Stimulated activated CD4-positive, alpha-beta T cell treated with anti-CD3 and anti-CD28 coated beads, Interleukin-1b, Interleukin-23, amount 100 ng/mL, for 4 hours (primary cell): ENCODE measurements at places on chromosomes 7 and 10.

- no peak for DNase-seq
These were observed 35.0 kb downstream of the ENTPD1 start for GRCh38 chr10:95790982-95791381.

DNA sequence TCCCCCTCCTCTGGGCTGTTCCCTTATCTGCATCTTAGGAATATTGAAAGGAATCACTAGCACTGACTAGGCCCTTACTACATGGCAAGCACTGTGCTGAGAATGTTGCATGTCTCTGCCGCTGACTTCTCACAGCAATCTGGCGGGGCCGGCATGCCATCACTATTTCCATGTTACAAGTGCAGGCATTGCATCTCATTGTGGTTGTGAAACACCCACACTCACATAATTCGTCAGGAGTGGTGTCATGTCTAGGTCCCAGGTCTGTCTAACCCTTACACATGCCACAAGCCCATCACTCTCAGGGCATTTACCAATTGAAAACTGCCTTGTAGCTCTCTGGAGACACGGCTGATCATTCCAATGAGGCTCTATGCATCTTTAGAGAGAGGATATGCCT lies 8.5 kb upstream of the IL2RA start:
- no peak for DNase-seq

DNA sequence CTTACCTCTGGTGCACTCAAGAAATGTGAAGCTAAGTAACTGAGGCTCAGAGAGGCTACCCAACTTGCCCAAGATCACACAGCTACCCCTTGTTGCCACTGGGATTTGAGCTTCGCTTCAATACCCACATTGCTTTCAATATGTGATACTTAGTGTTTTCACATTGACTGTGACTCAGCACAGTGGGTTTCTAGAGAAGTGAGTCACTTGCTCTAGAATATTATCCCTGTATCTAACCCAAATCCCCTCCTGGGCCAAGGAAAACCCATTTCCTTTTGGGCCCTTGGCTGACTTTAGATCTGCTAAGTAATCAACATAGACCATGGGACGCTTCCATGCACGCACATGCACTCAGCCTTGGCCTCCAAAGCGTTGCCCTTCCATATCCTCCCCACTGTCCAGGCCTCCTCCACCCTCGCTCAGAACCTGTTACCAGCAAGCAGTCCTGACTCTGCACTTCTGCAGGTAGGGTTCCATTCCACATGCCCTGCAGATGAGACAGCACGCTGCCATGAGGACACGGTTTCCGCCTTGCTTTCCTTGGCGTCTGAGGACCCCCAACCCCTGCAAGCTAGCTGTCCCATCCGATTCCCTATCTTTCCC lies 87.7 kb upstream of the CHST15 start:
- DNase-seq = no peak

GRCh38 chr10:97499561-97500296 lies 1.0 kb downstream of the UBTD1 start:
- no peak for DNase-seq

GRCh38 chr10:90849956-90850749 lies 7.7 kb downstream of the HTR7 start:
- no peak for DNase-seq

DNA sequence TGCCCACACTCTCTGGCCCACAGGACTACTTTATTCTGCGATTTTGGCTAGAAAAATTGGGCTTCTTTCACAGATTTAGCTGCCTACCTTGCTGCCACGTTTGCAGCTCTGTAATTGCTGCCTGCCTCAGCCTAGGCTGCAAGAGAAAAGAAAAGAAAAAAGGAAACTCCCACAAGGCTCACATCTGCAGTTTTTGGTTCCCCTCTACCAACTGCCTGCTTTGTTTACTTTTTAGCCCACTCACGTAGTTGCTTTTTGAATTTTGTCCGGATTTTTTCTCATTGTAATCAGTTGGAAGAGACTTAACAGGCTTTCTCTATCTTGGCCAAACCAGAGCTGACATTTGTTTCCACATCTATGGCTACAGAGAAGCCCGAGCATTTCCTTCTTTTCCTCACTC lies 24.3 kb downstream of the SUN3 start:
- DNase-seq = no peak

- no peak for DNase-seq
These were observed 12.9 kb downstream of the AGK start for GRCh38 chr7:141563956-141564623.

GRCh38 chr7:30171766-30172447 lies 37.1 kb downstream of the MTURN start:
- no peak for DNase-seq
